ENCODE measurements at places on chromosomes 5 and 9. TPM values are rescaled to one million over a fixed set of nuclear protein-coding genes. Genes with fewer than 3 reads are reported as not detected.

DNA sequence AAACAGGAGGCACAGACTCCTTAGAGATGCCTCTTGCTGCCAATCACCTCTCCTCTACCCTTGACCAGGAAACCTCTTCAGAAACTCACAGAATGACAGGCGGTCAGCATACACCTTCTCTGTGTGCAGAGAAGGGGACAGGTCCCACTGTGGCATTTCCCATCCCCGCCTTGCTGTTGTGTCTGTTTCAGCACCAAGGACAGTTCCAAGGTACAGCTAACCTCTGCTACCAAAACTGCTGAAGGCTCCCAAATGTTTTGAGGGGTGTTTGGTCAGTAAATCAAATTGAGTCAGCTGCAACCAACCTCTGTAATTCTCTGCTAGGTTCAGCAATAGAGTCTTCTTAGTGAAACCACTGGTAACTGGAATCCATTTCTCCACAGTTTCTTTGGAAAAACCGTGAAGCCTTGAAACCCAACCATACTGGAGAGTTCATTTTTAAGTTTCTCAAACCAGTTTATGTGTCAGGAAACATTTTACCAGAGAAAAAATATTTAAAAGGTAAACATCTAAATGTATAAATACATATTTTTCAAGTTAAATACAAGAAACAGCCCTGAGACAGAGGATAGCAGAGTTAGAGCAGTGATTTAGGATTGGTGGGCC lies 122.0 kb downstream of the DRD1 start:
- no peaks in the 10 kb centered on the region for H3K4me1 ChIP-seq
- DNase-seq = no peak
- no peak overlapping the region for H3K4me3 ChIP-seq
- H3K36me3 ChIP-seq = no peaks in the 10 kb centered on the region
- no peaks in the 10 kb centered on the region for H3K27me3 ChIP-seq

DNA sequence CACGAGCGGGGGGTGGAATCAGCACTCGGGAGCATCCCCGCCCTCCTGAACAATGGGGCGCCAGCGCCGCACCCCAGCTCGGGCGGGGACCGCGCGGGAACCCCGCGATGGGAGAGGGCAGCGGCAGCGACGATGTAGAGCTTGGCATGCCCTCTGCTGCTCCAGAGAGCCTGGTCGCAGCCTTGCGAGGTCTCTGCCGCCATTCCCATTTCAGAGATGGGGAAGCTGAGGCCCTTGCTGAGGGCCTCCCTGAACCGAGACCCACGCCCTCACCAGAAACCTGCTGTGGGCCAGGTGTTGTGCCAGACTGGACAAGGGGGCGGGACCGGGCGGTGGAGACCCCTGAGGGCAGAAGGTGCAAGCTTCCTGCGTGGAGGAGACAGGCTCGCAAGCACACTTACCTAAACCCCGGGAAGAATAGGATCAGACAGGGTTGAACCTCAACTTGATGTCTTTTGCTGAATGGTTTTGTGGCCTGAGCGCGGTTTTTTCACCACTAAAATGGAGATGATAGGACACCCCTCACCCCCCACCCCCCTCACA lies 647 bp upstream of the MEGF9 start:
- peak overlapping the region; percentile 93 for H3K4me3 ChIP-seq
- no peaks in the 10 kb centered on the region for H3K36me3 ChIP-seq
- H3K27ac ChIP-seq = peak overlapping the region; percentile 87
- H3K4me1 ChIP-seq = no peaks in the 10 kb centered on the region

DNA sequence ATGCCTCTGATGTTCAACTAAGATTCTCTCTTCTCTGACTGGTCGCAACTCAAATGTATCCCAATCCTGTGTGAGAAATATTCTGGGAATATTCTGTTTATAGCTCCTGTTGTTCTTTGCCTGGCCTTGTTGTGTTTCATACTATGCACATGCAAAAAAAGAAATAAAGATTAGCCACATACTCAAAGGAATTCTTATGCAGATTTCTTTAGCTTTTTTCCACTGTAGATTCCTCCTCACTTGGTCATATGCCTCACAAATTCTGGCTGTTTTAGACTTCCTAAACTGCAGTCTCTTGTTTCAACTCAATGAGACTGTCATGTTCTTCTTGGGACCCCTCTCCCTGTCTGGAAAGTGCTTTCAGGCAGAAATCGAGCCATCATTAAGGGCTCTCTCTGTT lies 217.5 kb upstream of the SH3GL2 start:
- no peak overlapping the region for H3K27ac ChIP-seq
- DNase-seq = no peak
- no peaks in the 10 kb centered on the region for H3K36me3 ChIP-seq
- no peak overlapping the region for H3K4me3 ChIP-seq
- no peaks in the 10 kb centered on the region for H3K27me3 ChIP-seq

- H3K36me3 ChIP-seq = no peaks in the 10 kb centered on the region
- no peaks in the 10 kb centered on the region for H3K4me1 ChIP-seq
- no peak overlapping the region for H3K27ac ChIP-seq
- no peaks in the 10 kb centered on the region for H3K27me3 ChIP-seq
- no peak for DNase-seq
Measured at GRCh38 chr9:31759703-31760102, 624.7 kb upstream of the ACO1 start.

Gene TAF11L13
- not detected for total RNA-seq
